ENCODE measurements at places on chromosomes 4 and X.

- no peak for DNase-seq
Measured at GRCh38 chr4:127417885-127418535, 214.7 kb upstream of the INTU start.

- no peak for DNase-seq
Measured at GRCh38 chr4:61666244-61666643, 466.1 kb downstream of the ADGRL3 start.

GRCh38 chr4:20662851-20663250, 37.4 kb upstream of the PACRGL start:
- DNase-seq: peak; percentile 32

- no peak for DNase-seq
Measured at GRCh38 chr4:156568484-156568883, 403.1 kb downstream of the PDGFC start.

- no peak for DNase-seq
Measured at GRCh38 chr4:153274967-153275366, 69.5 kb upstream of the MND1 start.

GRCh38 chr4:184448141-184448540, 26.2 kb downstream of the IRF2 start:
- no peak for DNase-seq

DNA sequence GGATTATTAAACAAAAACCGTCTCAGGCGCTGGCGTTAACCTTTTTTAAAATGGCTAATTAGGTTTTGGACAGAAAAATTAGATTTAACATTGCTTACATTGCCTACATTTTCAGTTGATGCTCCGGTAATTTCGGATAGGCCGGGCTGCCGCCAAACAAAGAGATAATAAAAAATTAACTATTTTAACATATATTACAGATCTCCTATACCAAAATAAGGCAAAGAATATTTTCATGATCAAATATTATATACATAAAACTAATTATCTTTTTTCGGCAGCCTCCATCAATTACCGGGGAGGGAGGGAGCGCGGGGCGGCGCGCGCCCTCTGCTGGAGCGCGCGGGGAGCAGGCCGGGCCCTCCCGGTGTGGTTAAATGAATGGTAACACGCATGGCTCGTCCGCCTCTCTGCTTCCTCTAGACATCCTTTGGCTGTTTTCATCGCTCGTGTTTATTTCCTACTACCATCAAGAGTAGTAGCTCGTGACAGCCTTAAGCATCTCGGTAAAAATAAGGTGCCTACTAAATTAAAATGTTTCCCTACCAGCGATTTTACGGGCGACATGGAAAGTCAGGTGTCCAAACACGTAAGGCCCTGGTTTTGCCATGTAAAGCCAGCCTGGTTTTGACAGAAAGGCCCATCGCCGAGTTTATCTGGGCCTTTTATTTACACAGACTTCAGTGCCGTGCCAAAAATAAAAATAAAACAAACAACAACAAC, 52.4 kb upstream of the TMEM33 start:
- DNase-seq: no peak

- peak; percentile 47 for DNase-seq
Measured at GRCh38 chrX:102950908-102951866, 14.1 kb downstream of the RAB40AL start.

- no peak for DNase-seq
Measured at GRCh38 chrX:120561634-120562568, 1.1 kb upstream of the CUL4B start.

DNA sequence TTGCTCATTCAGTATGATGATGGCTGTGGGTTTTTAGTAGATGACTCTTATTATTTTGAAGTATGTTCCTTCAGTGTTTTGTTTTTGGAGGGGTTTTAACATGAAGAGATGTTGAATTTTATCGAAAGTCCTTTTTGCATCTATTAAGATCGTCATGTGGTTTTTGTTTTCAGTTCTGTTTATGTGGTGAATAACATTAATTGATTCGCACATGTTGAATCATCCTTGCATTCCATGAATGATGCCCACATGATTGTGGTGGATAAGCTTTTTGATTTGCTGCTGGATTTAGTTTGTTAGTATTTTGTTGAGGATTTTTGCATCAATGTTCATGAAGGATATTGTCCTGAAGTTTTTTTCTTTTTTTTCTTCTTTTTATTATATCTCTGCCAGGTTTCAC, 347.4 kb upstream of the EPHA5 start:
- DNase-seq: peak; percentile 31

DNA sequence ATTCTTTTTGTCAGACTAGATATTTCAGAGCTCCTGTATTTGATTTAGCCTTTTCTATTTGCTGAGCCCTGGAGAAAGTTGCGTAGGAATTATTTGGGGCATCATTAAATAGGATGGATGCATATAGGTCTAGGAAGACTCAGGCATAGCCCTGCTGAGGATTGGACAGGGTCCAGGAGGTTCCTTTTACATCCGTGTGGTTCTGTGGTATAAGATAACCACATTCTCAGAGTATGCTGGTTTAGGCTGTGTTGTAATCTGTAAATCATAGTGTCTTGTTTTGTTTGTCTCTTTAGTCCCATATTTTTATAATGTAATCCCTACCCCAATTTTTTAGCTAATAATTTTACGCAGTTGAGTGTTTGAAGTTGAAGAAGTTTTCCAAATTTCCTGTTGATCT, 513.7 kb downstream of the RPA4 start:
- DNase-seq: peak; percentile 40

- no peak for DNase-seq
Measured at GRCh38 chr4:144451766-144452450, 194.0 kb upstream of the HHIP start.

GRCh38 chr4:33625748-33626147, 2618.6 kb downstream of the ARAP2 start:
- peak; percentile 1 for DNase-seq

DNA sequence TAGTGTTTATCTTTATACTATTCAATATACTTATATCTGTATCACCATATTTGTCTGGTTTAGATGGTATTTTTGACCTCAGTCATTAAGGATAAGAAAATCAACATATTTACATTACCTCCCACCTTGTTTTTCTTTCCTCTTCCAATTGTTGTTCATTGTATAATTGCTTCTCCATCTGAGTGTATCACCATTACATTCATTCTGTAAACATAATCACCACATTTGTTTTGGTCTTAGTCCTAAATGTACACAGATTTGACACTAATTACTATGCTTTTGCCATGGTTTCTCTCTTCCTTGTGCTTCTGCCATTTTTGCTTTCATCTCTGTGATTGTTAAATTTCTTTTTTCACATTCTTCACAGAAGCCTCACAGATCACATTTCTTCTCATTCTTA, 12.7 kb downstream of the ARMCX6 start:
- no peak for DNase-seq

- DNase-seq: no peak
Measured at GRCh38 chrX:154751203-154751668, 359 bp upstream of the GAB3 start.

- no peak for DNase-seq
Measured at GRCh38 chrX:7190157-7190556, 42.2 kb upstream of the PUDP start.

DNA sequence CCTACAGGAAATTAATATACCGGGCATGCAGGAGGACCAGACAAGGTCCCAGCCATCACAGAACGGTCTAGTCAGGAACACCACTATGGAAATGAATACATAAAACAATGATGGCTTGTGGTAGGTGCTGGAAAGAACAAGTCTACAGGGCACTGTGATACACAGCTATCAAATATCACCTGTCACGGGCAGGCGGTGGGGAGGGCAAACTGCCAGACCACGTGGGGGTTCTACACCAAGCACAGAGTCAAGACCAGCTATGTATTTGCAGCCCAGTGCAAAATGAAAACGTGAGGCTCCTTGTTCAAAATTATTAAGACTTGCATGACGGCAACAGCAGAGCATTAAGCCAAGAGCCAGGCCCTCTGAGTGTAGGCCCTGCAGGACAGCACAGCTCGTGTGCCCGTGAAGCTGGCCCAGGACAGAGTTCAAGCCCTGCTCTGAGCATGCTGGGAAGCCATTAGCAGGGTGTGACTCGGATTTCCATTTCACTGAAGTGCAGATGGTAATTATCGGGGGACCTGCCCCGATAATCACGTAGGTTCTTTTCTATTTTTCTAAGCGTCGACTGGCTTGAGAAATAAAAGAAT, 83.6 kb downstream of the JAKMIP1 start:
- no peak for DNase-seq

- peak; percentile 1 for DNase-seq
Measured at GRCh38 chrX:35380808-35381700, 417.1 kb upstream of the MAGEB16 start.

DNA sequence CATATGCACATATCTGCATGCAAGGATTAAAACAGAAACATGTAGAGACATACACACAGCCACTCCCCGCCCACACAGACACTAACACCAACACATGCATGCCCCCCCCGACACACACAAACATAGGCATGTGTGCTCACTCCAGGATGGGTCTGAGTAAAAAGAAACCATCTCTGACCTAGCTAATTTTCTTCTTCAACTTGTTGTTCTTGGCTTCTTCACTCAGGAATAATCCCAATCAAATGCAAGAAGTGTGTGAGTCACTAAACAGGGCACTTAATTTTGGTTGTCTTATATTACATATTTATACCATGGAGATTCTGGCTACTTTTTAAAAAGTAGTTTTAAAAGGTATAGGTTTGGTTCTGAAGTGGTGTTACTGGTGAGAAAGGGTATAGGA, 28.3 kb downstream of the ENOX2 start:
- no peak for DNase-seq

DNA sequence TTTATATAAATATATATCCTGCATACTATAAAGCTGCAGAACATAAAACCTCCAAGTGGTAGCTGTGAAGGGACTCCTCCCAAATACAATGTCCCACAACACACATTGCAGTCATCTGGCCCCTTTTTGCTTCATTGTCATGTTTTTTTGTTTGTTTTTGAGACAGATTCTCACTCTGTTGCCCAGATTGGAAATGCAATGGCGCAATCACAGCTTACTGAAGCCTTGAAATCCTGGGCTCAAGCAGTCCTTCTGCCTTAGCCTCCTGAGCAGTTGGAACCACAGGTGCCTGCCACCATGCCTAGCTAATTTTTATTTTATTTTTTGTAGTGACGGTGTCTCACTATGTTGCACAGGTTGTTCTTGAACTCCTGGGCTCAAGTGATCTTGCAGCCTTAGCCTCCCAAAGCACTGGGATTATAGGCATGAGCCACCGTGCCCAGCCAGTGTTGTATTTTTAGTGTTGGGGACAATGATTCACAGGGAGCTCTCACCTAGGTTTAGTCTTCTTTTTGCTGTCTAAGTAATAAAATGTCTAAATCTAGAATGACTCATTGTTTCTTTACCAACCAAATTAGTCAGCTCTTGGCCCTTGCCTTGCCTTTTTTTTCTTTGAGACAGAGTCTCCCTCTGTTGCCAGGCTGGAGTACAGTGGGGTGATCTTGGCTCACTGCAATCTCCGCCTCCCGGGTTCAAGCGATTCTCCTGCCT, 24.0 kb upstream of the XIAP start:
- DNase-seq: peak; percentile 75

- DNase-seq: no peak
Measured at GRCh38 chrX:56382278-56382677, 150.1 kb downstream of the KLF8 start.

DNA sequence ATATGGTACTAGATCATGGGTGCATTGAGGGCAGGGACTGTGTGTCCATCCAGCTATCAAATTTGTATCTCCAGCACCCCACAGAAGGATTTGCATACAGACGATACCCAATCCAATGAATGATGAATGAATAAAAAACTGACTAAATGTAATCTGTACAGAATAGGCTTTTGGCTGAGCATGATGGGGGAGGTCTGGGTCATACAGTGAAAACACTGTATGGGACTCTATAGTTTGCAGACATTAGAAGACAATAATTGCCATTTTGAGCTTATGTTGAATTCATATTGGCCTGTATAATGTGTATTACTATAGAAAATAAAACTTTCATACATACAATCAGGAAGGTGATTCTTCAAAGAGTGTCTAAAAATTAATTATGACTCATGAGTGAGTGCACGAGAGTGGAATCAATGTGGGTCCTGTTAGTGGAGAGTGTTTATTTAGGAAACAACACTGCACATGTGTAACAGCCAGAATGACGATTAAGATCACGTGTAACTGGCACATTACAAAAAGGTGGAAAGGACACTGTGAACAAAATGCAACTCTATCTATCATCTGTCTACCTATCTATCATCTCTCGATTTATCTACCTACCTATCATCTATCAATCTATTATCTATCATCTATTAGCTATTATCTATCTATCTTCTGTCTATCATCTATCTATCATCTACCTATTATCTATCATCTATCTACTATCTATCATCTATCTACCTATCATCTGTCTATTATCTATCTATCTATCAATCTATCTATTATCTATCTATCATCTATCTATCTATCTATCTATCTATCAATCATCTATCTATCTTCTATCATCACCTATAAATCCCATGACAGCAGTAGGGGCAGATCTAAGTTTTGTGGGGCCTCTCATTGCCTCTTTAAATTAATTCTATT, 201.3 kb downstream of the PTTG2 start:
- peak; percentile 34 for DNase-seq

GRCh38 chr4:178856139-178856800, 1414.0 kb upstream of the AGA start:
- DNase-seq: no peak

DNA sequence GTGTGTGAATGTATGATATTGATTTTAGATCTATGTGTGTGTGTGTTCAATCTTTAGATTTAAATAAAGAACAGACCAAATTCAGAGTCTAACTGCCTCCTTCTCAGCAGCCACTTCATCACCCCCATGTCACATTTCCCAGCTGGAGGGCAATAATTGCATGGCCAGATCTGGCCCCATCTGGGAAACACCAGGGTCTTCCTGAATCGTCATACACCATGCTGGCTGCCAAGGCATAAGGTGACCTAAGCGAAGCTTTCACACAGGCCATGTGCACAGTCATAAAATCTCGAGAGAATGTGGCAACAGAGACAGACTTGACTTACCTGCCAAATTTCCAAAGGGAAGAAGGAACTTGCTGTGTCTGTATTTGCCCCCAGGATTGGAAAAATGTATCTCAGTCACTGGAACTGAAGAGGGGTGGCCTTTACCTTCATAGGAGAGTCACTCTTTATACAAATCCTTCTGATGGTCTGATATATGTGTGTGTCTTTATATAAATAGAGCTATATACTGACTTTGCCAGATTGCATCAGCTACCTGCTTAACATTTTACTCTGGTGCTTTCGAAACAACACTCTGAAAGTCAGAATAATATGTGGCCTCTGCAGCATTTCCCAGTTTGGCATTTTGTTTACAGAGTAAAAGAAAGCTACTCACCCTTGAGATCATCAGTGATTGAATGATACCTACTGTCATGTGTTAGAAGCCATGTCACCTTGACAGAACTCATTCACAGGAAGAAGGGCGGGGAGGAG, at the start of gene PLAC1:
TSS of gene PLAC1 (minus strand) at position 470 of the 758 bp plus-strand sequence. CDS start 91,789 bp downstream, outside the sequence.
- no peak for DNase-seq
